ENCODE measurements at places on chromosomes 5 and 9.

GRCh38 chr9:110919609-110920008, 118.7 kb downstream of the LPAR1 start:
- no peak for DNase-seq

DNA sequence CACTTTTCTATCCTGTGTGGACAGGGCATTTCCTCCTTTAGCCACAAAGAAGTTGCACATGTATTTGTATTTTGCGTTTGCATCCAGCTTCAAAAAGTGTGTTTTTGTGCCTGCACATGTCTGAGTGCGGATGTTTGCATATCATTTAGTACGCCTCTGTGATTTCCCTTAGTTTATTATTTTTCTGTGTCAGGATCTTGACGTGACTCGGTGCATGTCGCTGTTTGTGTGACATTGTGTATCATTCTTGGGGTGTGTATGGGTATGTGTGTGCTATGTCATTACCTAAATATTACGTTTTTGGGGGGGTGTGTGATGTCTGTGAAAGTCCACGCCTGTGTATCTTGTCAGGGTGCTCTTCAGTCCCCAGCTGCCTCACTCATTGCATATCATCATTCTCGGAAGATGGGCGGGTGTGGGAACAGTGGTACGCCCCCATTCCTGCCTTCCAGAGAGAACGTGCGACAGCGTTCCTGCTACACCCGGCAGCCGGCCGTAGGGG, 416 bp upstream of the PAIP2 start:
- DNase-seq, result no peak

- DNase-seq, result no peak
Observed at GRCh38 chr5:180352116-180353047, 754 bp downstream of the GFPT2 start.

- DNase-seq, result no peak
Observed at GRCh38 chr9:137007108-137007815, 10.9 kb upstream of the CLIC3 start.

GRCh38 chr9:106644661-106645060, 218.3 kb upstream of the ZNF462 start:
- DNase-seq, result no peak

DNA sequence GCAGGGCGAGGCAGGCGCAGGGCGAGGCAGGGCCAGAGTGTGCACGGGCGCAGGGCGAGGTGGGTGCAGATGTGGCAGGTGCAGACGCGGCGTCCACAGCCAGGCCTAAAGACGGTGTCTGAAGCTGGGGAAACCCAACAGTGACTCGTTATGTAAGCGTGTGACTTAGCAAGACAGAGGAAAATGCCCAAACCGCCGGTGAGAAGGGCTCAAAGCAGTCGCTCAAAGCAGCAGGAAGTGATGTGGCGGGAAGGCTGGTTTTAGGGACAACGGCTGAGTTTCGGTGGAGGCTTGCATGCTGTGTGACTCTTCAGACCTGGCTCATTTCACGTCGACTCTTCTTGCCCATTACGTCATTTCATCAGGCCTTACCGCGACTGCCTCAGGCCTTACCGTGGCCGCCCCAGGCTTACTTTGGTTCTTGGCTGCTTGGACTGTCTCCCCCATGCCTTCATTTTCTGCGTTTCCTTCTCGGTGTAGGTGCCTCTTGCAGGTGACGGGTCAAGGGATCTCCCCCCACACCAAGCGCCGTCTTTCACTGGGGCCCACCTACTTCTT, 50.5 kb upstream of the EXOC3 start:
- DNase-seq, result peak; percentile 60

DNA sequence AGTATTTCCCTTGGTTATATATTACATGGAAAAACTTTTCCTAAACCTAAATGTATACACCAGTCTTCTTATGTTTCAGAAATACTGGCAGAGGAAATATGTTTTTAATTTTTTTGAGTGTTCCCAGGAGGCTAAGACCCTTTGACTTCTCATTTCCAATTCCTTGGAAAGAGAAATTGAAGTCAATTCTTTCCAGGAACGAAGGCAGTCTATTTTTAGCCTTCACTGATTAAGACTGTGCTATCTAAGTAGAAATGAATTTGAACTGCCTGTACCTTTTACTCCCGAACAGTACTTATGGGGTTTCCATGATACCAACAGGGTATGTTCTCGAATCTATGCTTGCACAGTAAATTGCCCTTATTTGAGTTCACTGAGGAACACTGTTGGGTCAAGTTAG, 340.3 kb upstream of the CD180 start:
- DNase-seq, result no peak

GRCh38 chr5:73424556-73424977, 24.0 kb downstream of the FOXD1 start:
- DNase-seq, result no peak

DNA sequence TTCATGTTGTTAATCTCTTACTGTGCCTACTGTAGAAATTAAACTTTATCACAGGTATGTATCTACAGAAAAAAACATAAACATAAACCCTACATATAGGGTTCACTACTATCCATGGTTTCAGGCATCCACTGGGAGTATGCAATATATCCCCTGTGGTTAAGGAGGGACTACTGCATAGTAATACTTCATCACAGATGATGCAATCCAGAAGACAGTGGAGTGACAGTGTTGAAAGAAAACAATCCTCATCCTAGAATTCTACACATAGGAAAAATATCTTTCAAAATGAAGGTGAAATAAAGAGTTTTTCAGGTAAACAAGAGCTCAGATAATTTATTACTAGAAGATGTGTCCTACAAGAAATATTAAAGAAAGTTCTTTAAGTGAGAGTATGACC, 105.9 kb downstream of the HOMER1 start:
- DNase-seq, result no peak

DNA sequence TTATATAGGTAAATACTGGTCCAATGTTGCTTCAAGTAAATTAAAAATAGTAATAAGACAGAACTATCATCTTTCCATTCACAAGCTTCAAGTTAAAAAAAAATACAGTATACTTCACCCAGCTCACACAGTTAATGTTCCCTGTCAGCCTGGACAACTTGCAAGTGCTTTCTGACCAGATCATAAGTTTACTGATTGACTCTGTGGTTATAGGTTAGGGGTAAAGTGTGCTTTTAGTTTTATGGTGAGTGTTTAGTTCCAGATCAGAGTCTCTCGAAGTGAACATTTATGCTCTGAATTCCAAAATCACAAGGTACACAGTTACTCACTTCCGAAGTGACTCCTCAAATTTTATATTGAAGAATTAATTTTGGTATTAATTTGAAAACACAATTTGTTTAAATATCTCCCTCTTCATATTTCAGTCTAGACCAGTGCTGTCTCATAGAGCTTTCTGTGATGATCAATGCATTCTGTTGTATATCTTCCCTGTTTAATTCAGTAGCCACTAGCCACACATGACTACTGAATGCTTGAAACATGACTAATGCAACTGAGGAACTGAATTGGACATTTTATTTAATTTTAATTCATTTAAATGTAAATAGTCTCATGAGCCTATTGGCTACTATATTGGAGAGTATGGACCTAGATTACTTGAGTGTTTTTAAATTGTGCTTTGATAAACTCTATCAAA, 90.7 kb downstream of the MEF2C start:
- DNase-seq, result no peak

- DNase-seq, result no peak
Observed at GRCh38 chr5:113598926-113599325, 85.4 kb downstream of the YTHDC2 start.

DNA sequence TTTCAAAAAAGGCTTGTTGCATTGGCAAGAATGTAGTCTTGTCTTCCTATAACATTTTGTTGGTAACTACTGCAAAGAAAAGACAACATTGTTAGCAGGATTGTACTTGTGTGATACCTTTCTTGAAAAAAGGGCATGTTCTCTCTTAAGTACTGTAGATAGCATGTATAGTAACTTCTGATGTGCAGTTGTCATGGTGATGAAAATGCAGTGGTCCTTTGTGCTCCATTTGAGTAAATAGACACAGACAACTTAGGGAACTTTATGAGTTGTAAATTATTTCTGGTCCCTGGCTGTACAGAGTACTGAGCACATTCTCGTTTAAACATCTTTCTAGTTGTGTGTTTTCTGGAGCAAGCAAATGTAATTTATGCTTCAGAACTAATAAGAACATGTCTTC, 103.3 kb downstream of the CD180 start:
- DNase-seq, result no peak

GRCh38 chr5:37787742-37788141, 52.1 kb downstream of the GDNF start:
- no peak for DNase-seq

- DNase-seq, result peak; percentile 48
Observed at GRCh38 chr9:137077758-137078693, 709 bp downstream of the UAP1L1 start.

GRCh38 chr9:37452611-37453010, 12.6 kb downstream of the ZBTB5 start:
- DNase-seq, result no peak

DNA sequence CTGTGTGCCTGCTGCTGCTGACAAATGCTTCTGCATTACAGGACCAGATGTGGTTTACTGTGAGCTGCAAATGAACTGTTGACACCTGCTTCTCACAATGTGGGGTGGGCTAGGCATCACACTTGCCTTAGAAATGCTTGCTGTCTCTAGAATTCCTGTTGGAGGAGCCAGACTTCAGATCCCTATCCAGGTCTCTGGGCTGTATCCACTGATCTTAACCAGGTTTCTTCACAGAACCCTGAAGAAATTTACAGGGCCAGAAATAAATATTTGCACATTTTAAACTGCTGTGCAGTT, 255.4 kb downstream of the FAM114A2 start:
- no peak for DNase-seq

DNA sequence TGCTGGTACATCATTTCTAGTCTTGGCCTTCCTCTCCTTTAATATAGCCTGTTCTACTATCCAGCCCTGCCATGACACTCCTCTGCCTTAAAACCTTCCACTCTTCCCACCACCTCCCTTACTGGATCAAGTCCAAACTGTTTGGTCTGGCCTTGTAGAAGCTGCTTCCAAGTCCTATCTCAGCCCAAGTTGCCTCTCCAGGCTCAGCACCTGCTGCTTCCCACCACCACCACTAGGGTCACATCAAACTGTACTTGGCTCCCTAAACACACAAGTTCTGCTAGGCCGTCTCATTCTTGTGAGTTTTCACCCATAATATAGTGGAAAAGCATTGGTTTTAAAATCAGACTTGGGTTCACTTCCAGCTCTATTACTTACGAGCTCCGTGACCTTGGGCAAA, 1.4 kb downstream of the NDUFA8 start:
- DNase-seq, result peak; percentile 23

DNA sequence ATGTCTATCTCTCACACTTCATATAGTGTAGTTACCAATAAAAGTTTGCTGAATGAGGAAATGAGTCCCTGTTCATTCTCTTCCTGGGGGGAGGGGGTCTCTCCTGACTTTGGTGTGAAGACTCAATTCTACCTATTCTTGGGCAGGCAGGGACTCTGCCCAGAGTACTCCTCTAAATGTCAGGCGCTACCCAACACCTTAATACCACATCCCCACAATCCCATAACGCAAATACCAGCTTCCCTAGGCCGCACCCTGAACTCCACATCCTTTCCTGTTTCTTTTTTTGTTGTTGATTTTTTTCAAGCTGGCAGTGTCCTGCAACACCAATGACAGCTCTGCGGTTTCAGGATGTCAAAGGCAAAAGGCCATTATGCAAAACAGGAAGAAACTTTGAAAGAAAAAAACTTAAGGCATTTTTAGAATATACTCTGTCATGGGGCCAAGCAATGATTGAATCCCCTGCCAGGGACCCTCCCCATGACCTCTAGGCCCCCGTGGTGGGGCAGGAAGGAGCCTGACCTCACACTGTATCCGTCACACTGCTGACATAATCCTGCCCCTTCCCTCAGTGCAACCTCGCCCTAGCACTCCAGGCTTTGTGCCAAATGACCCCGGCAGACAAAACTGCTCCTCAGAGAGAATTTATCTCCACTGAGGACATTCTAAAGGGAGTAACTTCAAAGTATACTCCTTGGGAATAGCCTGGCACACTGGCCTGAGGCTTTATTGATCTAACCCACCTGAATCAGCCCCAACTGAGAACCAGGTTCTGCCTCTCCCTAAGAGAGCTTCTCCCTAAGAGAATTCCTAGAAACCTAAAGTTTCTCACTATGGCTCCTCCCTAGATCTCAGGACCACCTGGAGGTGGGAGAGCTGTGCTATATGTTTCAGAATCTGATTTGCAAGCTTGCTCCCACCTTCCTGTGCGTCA, 8.0 kb downstream of the B4GALT1 start:
- peak; percentile 68 for DNase-seq

- no peak for DNase-seq
Observed at GRCh38 chr9:115952430-115953292, 200.9 kb upstream of the PAPPA start.

GRCh38 chr5:123517476-123517875, 5.5 kb downstream of the CSNK1G3 start:
- DNase-seq, result no peak

DNA sequence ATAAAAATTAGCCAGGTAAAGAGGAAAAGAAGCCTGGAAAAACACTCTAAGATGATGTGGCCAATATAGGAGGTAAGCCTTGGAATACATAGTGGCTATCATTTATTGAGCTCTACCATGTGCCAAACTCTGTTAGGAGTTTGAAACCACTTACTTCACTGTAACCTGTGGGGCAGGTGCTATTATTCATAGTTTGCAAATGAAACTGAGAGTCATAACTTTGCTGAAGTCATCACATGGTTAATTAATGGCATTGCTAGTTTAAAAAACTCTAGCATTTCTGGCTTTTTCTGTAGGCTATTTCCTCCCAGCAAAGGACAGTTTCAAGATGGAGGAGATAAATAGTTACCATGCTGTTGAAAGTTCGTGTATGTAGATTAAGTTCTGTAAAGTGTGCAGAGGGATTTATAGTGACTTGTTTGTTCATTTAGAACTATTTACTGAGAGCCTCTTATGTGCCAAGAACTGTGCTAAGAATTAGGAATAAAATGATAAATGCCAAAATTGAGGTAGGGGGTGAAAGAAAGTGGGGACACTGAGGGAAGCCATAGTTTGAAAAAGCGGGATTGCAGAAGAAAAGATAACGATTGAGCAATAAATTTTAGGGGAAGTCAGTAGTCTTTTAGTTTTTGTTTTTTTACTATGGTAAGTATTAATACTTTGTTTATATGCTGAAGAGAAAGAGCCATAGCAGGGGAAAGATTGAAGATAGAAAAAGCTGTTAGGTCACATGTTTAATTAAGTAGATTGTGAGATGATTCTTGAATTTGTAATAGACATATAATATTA, 57.2 kb downstream of the WDR70 start:
- DNase-seq, result no peak

- no peak for DNase-seq
Observed at GRCh38 chr5:144205141-144205551, 34.5 kb downstream of the KCTD16 start.

DNA sequence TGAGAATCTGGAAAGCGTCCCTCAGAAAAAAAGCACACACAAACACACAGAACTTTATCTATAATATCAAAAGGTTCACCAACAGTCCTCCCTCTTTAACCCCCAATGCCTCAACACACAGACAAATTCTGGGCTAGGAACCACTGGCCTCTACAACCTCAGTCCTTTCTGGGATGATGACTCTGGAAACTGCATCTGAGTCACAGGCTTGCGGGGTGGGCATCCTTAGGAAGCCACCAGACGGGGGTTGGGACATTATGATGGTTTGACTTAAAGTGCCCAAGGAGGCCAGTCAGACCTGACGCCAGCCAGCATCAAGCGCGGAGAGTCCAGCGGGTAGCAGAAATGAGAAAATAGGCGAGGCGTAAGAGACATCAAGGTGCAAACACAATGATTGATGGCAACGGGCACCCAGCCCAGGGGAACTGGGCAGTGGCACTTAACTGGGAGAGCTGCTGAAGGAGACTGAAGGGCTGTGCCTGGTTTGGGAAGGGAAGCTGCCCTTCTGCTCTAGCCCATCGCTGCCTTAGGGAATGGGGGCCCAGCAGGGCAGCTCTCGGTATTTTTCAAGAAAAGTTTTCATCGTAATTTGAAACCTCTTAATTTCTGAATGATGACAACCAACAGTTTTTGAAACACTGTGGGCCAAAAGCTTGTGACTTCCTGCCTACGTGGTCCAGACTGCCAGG, 20.7 kb downstream of the SPRY4 start:
- DNase-seq, result no peak
